Hepatic stellate cell (primary cell): ENCODE measurements at places on chromosomes 2 and 18.
A peak's percentile ranks its signal among the peaks of the same experiment; 100 is the strongest.

- DNase-seq = no peak
Observed at GRCh38 chr18:72155327-72155726, 388.8 kb downstream of the CBLN2 start.

GRCh38 chr18:55355223-55355622 lies 232.8 kb downstream of the TCF4 start:
- no peak for DNase-seq

GRCh38 chr18:52409727-52410126 lies 69.7 kb downstream of the DCC start:
- no peak for DNase-seq

- DNase-seq = no peak
Observed at GRCh38 chr18:70068981-70069380, 121.3 kb upstream of the CD226 start.

DNA sequence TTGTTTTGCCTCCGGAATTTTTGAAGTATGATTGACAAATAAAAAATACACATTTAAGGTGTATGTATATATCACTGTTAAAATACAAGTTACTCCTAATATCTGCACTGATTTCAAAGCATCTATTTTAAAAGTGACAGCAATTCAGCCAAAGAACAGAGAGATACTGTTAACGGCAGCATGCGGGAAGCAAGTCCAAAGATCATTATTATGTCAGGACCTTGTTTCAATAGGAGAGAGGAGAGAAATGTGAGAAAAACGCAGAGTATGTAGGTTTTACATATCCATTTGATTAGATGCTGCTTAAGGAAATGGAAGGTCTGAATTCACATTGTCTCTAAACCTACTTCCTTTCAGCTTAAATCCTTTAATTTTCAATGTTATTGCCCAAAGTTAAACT lies 545.5 kb upstream of the SLC8A1 start:
- DNase-seq = no peak

DNA sequence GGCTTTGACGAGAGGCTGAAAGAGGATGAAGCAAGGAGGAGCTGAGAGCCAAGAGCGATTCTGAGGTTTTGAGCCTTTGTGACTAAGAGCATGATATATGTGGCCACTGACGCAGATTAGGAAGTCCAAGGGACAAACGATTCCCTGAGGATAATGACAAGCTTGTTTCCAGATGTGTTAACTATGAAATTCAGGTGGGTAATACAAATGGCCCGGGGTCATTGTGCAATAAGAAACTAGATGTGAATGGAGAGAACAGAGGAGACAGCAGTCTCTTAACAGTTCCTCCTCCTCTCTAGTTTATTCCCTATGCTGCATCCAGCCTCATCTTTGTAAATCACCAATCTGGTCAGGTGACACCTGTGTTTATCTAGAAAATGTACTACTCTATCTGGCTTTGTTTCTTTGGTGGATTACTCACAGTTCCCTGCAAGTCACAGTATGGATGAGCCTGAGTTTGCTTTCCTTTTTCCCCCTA lies 84.2 kb downstream of the SOCS6 start:
- DNase-seq = peak; percentile 25

DNA sequence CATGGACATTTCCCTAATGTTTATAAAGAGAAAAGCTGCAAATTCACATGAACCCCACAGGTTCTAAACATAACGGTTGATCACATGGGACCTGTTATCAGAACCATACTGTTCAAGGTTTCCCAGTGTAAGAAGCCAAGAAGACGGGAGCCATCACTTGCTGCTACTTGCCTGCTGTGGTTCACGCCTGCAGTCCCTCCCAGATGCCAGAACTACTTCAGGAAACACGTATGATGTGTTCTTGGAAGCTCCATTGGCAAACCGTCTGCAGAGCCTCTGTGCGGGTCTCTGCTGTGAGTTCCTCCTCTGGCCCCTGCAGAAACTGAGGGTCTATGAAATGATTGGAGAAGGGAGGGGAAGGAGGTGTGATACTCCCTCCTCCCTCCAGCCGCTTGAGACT lies 75.2 kb downstream of the CABLES1 start:
- no peak for DNase-seq

DNA sequence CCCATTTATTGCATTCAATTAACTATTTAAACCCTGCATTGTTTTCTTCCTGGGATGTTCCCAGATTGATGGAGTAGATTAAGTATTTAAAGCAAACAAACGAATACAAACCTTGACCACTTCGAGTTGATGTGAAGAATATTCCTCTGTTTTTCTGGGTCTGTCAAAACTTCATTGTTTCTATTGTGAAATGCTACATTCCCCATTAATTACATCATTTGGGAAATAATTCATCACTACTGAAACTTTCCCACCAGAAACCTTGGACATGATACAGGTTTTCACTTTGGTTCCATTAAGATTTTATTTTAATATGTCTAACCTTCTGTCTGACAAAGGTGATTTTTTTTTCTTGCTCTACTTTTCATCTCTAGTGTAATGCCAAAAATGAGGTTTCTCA lies 365.1 kb upstream of the ETAA1 start:
- no peak for DNase-seq

GRCh38 chr18:31162825-31163435 lies at the start of gene DSC1:
DSC1 (minus strand) TSS chr18:31162856; CDS start chr18:31162594, 262 bp downstream.
- DNase-seq = no peak

GRCh38 chr2:69203166-69203985 lies 183.7 kb downstream of the GFPT1 start:
- DNase-seq = no peak

GRCh38 chr2:231917280-231918066 lies 8.7 kb downstream of the NPPC start:
- DNase-seq = no peak

GRCh38 chr2:80328159-80328571 lies 23.6 kb upstream of the LRRTM1 start:
- no peak for DNase-seq

- DNase-seq = no peak
Observed at GRCh38 chr18:23706971-23707640, 17.9 kb downstream of the LAMA3 start.

- DNase-seq = no peak
Observed at GRCh38 chr2:190477661-190478454, 56.7 kb downstream of the NEMP2 start.

GRCh38 chr18:22933966-22934423 lies 867 bp downstream of the RBBP8 start:
- DNase-seq = no peak

GRCh38 chr2:182807319-182807718 lies 59.1 kb downstream of the FRZB start:
- no peak for DNase-seq

GRCh38 chr18:48265328-48265727 lies 143.9 kb downstream of the ZBTB7C start:
- no peak for DNase-seq

- DNase-seq = no peak
Observed at GRCh38 chr2:120531863-120532600, 186.1 kb downstream of the INHBB start.

DNA sequence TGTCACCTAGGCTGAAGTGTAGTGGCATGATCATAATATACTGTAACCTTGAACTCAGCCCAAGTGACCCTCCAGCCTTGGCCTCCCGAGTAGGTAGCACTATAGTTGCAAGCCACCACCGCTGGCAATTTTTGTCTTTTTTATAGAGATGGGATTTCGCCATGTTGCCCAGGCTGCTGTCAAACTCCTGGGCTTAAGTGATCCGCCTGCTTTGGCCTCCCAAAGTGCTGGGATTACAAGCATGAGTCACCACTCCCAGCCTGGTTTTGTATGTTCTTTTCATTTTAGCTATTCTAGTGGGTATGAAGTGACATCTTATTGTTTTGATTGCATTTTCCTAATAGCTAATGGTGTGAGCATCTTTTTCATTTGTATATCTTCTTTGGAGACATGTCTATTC lies 11.3 kb upstream of the EXOC6B start:
- no peak for DNase-seq
